K562 (cell line): ENCODE measurements at places on chromosomes 4 and X. TPM values are rescaled to one million over a fixed set of nuclear protein-coding genes. Genes with fewer than 3 reads are reported as not detected.

MAOB gene
- 0.05 TPM in 1 of 2 replicates, not detected in the other for polyA plus RNA-seq

DNA sequence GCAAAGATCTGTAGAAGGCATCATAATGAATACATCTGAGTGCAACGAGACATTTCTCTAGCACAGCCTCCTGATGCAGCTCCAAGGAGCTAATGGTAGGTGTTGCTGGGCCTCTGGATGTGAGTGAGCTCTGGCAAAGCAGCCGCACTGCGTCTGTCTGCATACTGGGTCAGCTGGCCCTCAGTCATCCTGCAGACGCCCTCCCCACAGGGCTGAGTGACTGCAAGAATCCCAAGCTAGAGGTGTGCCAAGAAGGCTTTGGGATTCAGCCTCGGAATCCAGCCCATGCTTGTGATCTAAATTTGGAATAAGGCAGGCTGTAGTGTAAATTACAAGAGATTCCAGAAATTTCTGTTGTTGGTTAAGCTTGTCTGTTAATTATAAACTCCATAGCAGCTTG, 18.5 kb downstream of the HERC3 start:
- no peak for DNase-seq

GRCh38 chr4:83560523-83560922, 24.6 kb downstream of the GPAT3 start:
- no peak for DNase-seq

GRCh38 chrX:51456246-51456645, 40.1 kb downstream of the NUDT11 start:
- DNase-seq: no peak

- DNase-seq: no peak
These were observed 3.7 kb upstream of the BEX4 start for GRCh38 chrX:103211012-103211715.

INTU gene
- 2.7 and 4.0 TPM in 2 replicates for polyA plus RNA-seq

GRCh38 chr4:109414938-109415337, 18.7 kb upstream of the SEC24B start:
- no peak for DNase-seq

MAGEB10 gene
- polyA plus RNA-seq: 0.27 and 0.40 TPM in 2 replicates

PPP2R2C gene
- not detected in 2 replicates for polyA plus RNA-seq
